ENCODE measurements at places on chromosomes 3 and 15.

GRCh38 chr15:59687836-59688235, 1.3 kb downstream of the BNIP2 start:
- DNase-seq, result no peak

- no peak for DNase-seq
These were observed 47.7 kb upstream of the PTX3 start for GRCh38 chr3:157388976-157389375.

DNA sequence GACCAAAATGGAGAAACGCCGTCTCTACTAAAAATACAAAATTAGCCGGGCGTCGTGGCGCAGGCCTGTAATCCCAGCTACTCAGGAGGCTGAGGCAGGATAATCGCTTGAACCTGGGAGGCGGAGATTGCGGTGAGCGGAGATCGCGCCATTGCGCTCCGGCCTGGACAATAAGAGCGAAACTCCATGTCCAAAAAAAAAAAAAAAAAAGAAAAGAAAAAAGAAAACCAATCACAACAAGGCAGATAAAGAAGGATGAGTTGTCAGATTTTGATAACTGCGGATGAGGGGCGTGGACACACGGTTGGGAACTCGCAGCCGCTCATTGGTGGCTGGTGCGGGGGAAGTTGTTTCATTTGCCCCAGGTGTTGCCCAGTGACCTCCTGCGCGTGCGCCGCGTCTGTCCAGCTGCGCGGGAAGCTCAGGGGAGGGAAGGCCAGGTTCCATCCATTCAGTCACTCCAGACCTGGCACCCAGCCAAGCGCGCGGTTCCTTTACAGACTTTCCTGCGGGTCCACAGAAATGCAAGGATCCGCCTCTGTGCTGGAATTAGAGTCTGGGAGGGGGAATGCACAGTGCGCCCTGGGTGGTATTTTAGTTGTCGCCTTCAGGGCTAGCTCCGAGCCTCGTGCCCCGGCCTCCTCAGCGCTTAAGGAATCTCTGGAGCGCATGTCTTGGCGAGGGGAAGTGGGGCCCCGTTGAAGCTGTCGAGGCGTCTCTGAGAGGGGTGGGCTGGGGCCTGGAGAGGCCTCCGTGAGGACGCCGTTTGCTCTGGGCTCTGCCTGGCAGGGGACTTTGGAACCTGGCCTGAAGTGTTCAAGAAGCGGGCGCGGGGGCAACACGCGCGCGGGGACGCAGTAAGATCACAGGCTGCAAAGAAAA, 708 bp upstream of the GCHFR start:
- no peak for DNase-seq

DNA sequence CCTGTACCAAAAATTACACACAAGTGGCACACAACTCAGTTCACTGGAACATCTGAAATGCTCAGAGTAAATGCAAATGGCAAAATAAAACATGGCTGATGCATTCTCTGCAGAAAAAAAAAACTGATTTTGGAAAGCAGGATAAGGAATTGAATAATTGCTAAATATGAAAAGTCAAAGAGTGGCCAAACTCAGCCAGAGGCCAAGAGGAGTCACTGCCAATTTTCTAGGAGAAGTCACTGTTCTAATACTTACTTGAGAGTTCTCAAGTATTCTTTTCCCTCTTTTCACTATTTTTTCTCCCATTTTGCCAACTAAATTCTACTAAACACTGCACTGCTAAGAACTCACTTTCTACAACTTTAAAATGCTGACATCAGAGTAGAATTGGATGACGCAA, 1018.6 kb downstream of the TUSC7 start:
- no peak for DNase-seq

DNA sequence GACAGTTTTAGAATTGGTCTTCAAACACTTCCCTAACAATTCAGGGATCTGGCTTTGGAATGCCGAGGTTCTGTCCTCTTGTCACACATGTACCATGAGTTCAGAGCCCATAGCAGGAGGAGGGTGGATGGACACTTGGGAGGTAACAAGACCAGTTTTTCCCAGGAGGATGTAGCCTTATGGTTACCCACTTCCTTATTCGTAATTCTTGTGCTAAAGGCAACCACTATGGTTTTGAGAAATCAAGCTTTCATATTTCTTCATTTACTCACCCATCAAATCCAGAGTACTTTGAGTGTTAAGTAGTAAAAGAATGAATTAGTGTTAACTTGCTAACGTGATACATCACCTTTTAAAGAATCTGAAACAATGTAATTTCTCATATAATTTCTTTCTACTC, 479.6 kb upstream of the ALCAM start:
- DNase-seq, result no peak

DNA sequence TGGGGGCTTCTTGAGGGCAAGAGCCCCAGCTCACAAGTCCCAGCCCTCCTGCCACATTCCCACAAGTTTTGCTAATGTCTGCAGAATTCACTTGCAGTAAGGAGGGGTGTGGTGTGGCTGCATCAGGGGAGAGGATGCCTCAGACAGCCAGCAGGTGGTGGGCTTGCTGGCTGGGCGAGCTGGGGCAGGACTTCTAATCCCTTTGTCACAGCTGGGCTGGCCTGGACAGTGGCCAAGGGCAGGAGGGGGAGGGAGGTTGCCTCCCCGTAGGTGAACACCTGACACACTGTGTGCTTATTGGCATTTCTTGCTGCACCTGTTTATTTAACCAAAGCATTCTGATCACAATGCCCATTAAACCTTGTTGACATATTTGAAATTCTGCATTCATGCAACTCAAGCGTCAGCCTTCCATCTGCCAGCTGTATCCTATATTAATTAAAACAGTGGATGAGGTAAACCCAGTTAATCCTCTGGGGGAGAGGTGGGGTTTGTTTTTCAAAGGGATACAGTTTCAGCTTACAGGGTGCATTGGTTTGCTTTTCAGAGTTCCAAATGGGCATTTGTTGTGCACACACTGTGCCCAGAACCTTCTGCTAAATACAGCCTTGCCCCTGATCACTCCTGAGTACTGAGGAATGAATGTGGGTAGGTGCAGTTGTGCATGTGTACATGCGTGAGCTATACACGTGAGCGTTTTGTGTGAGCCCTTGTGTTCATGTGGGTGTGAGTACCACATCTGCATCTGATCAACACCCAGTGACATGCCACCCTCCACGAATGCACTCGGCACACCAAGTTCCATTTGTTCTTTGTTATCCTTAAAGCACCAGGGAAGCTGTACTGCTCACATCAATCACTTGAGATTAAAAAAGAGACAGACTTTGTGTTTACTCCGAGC, 268.7 kb downstream of the XXYLT1 start:
- DNase-seq, result no peak

GRCh38 chr15:82570721-82571508, 30.7 kb upstream of the RPS17 start:
- no peak for DNase-seq

- DNase-seq, result no peak
These were observed 6.3 kb upstream of the HCN4 start for GRCh38 chr15:73375012-73375411.

- DNase-seq, result no peak
These were observed 4.8 kb downstream of the GPR15 start for GRCh38 chr3:98536456-98537017.

- DNase-seq, result no peak
These were observed 71.6 kb downstream of the MEIS2 start for GRCh38 chr15:37028625-37029296.

- DNase-seq, result no peak
These were observed 105.9 kb downstream of the DUT start for GRCh38 chr15:48437178-48437577.

DNA sequence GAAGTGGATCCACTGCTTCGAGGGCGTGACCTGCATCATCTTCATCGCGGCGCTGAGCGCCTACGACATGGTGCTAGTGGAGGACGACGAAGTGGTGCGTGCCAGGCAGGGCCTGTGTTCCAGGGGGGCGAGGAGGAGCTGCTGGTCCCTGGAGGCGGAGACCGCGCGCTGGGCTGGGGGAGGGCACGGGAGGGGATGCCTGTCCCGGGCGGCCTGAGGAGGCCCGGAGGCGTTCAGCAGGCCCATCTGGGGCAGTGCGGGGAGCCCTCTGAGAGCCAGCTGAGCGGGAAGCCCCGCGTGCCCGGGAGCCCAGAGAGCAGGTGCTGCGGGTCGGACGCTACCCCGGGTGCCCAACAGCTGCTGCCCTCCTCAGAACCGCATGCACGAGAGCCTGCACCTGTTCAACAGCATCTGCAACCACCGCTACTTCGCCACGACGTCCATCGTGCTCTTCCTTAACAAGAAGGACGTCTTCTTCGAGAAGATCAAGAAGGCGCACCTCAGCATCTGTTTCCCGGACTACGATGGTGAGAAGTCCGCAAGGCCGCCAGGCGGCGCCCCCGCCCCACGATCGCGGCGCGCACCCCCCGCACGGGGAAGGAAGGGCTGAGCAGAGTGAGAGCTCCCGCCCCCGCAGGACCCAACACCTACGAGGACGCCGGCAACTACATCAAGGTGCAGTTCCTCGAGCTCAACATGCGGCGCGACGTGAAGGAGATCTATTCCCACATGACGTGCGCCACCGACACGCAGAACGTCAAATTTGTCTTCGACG, 2.9 kb downstream of the GNAT1 start:
- peak; percentile 42 for DNase-seq

- DNase-seq, result no peak
These were observed 11.4 kb upstream of the SNRPA1 start for GRCh38 chr15:101306341-101307047.

DNA sequence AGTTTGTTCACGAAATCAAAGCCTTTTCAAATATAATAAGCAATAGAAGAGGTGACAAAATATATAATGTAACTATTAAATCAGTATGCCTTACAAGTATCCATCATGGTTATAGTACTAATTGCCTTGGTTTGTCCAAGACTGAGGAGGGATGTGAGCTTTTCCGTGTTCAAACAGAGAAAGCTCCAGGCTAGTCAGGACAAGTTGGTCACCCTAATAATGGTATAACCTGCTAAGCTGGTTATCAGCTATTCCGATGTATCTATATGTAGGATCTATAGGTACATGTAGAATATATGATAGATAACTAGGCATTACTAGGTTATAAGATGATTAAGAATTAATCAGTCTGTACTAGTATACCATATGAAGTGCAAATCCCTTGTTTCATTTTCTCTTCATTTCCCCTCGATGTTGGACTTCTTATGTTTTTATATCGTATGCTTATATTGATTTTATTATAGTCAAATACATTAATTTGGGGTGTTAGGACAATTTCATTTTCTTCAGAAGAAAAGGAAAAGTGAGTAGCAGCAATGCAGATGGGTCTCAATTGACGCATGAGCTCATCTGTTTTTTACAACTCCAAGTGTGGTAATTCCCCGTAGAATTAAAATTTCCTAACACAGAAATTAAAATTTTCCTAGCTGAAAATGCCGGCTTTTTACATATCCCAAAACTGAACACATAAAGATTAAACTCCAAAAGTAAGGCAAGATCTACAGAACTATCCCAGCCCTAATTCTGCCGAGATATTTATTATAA, 419.1 kb downstream of the TIGIT start:
- no peak for DNase-seq

DNA sequence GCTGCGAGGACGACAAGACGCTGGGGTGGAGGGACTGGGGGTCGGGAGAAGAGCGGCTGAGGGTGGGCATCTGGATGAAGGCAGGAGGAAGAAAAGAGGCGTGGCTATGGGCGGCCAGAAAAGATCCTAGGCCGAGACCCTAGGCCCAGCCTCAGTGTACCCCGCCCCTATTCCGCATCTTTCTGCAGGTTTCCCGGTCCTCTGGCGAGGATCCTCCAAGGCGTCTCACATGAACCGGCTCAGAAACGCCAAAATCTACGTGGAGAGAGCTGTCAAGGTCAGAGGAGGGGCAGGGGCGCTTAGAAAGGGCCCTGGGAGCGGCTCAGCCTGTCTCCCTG, 340 bp downstream of the TTLL3 start:
- DNase-seq, result no peak

GRCh38 chr15:83204697-83205096, 2.9 kb downstream of the HDGFL3 start:
- DNase-seq, result no peak

GRCh38 chr3:188287762-188288505, 134.0 kb downstream of the LPP start:
- DNase-seq, result no peak

GRCh38 chr3:135694142-135694541, 271.4 kb upstream of the PPP2R3A start:
- DNase-seq, result no peak

DNA sequence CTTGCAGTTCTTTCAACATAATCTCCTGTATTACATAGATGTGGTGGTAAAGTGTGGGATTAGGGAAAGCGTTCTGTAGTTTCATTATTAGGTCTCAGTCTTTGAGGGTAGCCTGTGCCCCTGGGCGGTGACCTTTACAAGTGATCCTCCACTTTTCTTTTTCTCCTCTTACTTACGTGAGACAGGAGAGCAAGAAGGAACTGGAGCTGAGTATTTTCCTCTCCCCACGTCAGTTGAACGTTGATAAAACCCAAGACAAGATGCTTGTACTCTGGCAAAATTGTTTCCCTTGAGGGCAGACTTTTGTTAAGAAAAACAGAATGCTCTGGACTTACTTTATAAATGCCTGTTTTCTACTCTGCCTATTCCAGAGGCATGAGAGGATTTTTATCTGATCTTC, 378.7 kb downstream of the ZNF385D start:
- DNase-seq, result no peak

DNA sequence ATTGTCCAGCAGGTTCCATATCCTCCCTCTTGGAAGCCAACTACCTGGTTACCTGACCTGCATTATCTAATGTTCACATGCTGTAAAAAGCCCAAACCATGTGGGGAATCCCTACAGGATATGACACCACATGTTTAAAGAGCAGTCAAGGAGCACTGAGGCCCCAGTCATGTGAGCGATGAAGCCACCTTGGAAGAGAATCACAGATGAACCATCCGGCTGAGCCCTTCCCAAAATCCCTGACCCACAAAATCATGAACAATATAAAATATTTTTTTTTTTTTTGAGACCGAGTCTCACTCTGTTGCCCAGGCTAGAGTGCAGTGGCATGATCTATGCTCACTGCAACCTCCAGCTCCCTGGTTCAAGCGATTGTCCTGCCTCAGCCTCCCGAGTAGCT, 10.6 kb upstream of the ANKDD1A start:
- DNase-seq, result no peak

DNA sequence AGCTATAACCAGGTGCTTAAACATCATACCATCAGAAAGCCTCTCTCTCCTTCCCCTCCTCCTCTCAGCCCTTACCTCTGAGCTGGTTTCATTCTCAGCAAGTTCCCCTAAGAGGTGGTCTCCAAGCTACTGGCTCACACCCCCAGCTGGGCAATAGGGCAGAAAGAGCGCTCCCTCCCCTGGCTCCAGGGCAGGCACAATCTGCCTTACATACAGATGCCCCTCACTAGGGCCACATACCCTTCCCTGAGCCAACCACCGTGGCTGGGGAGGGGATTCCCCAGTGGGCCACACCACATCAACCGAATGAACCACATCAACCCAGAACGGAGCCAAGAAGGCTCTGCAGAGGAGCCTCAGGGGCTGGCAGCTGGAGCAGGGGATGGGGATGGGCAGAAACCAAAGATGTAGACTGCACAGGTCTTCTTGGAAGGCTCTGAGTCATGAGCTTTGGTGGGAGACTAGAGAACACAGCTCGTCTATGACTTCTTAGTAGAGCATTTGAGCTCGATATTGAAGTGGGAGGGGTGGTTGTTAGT, 4.6 kb upstream of the FBLN2 start:
- DNase-seq, result no peak

DNA sequence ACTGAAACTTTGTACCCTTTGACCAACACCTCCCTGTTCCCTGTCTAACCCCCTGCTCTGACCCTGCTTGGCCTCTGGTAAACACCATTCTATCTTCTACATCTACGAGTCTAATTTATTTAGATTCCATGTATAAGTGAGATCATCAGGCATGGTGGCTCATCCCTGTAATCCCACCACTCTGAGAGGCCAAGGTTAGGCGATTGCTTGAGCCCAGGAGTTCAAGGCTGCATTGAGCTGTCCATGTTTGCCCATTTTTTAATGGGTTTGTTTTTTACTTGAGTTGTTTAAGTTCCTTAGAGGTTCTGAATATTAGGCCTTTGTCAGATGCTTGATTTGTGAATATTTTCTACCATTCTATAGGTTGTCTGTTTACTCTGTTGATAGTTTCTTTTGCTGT, 16.9 kb downstream of the FBXW12 start:
- DNase-seq, result no peak
